ENCODE measurements at places on chromosomes 6 and 20.

DNA sequence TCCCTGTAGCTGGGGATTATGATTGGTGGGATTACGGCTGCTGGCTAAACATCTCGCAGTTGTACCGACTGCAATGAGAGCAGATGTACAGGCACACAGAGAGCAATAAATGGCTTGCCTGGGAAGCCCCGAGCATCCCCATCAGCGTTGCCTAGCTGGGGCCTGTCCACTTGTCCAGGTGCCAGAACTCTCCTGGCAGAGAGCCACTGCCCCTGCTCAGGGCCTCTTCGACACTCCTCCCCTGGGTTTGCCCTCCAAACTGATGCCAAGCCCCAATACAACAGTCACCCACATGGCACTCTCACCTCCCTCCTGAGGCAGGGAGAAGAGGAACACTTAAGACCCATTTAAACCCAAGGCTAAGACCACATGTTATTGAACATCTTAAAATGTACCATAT, 715.1 kb downstream of the PTPRT start:
- DNase-seq: no peak

- no peak for DNase-seq
Measured at GRCh38 chr20:10551732-10552724, 116.9 kb downstream of the SLX4IP start.

DNA sequence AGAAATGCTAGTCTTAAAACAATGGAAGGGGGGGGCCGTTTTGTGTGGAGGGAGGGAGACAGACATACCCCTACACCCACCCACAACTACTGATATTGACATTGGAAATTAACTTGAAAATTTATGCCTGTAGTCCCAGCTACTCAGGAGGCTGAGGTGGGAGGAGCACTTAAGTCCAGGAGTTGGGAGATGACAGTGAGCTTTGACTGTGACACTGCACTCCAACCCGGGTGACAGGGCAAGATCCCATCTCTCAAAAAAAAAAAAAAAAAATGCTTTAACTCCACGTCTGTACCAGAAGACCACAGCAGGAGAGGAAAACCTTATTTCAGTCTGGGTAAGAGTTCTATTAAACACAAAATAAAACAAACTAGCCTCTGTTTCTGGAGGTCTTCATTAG, 2.2 kb downstream of the TBC1D20 start:
- DNase-seq: no peak

DNA sequence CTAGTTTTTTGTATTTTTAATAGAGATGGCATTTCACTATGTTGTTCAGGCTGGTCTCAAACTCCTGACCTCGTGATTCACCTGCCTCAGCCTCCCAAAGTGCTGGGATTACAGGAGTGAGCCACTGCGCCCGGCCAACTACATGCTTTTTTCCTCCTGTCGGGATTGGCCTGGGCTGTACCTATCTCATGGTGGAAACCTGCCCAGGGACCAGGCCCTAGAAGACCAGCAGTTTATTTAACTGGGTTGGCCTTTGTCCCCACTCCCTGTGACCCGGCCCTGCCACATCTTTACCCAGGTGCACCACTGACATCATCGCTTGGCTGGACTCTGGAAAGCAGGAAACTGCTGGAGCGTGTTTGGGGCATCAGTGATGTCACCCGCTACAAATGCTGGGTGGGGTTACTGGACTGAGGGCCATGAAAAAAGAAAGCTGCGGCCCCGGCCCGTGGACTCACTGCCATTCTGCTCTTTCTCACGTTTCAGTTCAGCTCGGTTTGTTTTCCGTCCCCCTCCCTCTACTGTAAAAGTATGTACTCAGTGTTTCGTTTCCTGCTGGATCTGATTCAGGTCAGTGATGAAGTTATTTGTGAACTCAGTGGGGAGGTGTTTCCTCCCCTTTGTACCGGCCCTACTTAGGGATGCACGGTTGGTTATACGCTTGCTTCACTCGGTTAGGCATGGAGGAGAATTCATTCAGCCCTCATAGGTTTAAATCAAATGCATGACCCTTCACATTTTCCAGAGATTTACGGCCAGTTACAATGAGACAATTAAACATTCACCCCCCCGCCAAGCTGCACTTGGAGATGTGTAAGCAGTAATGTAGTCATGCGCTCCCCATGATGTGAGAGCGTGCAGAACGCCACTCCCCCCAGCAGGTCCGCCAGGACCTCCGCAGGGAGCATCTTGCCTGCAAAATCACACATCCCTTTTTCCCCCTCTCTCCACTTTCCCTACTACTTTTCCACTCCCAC, 179.3 kb downstream of the MTHFD1L start:
- no peak for DNase-seq

DNA sequence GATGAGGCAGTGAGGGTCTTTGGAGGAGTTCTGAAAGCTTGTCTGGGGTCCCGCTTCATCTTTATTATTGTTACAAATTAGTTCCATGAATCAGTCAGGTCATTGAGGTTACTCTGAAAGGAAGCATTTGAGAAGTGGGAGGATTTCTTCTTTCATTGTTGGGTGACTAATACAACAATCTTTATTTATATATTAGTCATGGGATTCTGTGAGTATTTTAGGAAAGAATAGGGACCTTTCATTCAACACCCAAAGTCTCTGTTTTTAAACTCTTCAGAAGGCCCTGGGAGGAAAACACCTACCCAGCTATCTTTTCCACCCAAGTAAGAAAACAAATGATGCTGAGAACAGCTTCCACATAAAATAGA, 98.3 kb downstream of the SOD2 start:
- DNase-seq: no peak

DNA sequence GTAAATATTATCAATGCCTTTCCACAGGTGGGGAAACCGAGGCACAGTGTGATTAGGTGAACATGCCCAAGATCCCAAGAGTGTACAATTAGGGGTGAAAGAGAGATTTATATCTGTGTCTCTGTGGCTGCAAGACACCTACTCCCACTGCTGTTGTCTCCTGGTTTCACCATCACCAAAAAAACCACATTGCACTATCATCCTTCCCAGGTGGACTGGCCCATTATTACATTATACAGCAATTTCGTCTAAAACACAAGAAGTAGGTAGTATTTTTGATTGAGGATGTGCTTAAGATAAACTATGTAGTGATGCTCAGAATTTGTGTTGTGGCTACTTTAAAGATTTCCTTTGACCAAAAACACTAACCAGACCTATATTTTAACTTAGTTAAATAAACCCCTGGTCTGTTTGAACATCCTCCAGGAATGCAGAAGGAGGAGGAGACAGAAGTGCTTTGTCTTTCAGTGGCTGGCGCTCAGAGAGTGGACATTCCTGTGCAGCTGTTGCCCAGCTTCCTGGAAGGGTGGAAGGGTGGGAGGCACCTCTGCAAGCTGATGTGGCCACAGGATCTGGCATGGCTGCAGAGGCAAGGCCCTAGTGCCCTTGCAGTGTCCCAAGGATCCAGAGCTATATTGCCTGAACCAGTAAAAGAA, 23.8 kb downstream of the DCBLD1 start:
- no peak for DNase-seq

- no peak for DNase-seq
Measured at GRCh38 chr20:43727980-43728590, 1.3 kb upstream of the GTSF1L start.

DNA sequence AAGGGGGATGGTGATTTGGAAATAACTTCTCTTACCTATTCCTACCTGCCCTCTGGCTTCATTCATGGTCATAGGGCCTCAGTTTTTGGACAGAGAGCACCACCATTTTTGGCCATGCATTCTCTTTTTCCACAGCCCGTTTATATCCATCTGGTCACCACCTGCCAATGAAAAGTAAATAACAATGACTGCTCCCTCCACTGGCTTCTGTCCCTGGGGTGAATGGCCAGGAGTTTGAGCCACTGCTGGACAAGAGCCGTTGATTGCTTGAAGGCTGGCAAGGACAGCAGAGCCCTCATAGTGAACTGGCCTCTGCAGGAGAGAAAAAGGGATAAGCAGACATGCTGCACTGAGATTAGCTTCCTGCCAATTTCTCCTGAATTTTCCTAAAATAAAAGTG, 261.8 kb downstream of the ADGB start:
- no peak for DNase-seq

GRCh38 chr6:11830105-11830504, 51.5 kb upstream of the ADTRP start:
- no peak for DNase-seq

DNA sequence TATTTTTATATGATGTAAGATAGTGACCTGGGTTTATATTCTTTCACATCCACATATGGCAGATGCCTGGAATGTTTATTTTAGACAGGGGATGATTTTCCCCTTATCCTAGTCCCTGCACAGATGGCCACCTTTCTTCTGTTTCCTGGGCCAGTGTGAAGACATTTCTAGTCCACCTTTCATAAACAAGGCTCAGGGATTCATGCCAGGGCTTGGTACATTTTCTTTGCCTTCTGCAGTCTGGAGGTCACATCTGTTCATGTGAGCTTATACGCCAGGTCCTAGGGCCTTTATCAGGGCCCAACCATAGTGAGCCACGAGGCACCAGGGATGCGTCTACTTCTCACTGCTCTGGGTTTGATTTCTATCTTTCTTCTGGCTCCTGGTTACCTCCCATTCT, 38.0 kb upstream of the ERVFRD-1 start:
- no peak for DNase-seq

GRCh38 chr6:45439861-45440388, 62.2 kb upstream of the SUPT3H start:
- DNase-seq: no peak

- no peak for DNase-seq
Measured at GRCh38 chr20:4944518-4945313, 56.6 kb downstream of the SLC23A2 start.

GRCh38 chr6:154962753-154963152, 32.4 kb upstream of the TIAM2 start:
- DNase-seq: no peak

DNA sequence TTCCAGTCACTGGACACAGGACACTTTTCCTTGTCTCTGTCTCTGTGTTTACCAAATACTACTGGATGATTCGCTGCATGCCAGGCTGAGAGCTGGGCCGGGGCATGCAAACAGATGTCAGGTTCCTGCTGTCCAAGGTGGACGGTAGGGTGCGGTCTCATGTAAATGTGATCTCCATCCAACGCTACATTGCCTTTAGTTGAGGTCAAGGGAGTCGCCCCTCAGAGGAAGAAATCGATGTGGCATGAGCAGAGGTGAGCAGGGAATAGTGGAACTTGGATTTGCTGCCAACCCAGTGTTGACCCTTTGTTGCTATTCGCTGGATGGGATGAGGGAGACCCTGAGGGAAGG, 9.8 kb upstream of the TOX2 start:
- no peak for DNase-seq

- no peak for DNase-seq
Measured at GRCh38 chr6:45012687-45013086, 315.4 kb upstream of the RUNX2 start.

DNA sequence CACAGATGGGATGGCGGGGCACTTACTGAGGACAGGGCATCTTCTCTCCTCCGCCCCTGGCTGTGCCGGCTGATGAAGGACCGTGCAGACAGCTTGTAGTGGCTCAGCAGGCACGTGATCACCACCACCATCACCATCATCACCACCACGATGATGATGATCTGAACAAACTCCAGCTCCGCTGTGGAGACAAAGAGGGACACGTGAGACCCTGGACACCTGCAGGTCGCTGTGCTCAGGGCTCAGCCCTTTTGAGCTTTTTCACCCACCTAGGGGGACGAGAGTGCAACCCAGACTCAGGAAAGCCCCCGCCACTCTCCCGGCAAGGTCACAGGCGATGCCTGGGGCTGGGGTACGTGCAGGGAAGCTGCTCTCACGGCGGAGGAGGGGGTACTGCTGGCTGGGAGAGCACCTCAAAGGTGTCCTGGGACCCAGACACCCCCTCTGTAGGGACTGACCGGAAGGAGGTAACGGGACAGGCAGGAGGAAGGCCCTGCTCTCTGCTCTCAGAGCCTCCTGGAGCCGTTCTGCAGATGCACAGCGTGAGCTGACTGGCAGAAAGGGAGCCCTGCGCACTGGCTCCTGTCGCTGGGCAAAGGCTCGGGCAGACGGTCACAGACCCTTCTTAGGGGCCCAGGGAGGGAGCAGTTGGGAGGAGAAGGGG, 39.4 kb upstream of the ZBP1 start:
- DNase-seq: no peak

GRCh38 chr20:43563991-43564390, 5.2 kb downstream of the SGK2 start:
- DNase-seq: no peak

DNA sequence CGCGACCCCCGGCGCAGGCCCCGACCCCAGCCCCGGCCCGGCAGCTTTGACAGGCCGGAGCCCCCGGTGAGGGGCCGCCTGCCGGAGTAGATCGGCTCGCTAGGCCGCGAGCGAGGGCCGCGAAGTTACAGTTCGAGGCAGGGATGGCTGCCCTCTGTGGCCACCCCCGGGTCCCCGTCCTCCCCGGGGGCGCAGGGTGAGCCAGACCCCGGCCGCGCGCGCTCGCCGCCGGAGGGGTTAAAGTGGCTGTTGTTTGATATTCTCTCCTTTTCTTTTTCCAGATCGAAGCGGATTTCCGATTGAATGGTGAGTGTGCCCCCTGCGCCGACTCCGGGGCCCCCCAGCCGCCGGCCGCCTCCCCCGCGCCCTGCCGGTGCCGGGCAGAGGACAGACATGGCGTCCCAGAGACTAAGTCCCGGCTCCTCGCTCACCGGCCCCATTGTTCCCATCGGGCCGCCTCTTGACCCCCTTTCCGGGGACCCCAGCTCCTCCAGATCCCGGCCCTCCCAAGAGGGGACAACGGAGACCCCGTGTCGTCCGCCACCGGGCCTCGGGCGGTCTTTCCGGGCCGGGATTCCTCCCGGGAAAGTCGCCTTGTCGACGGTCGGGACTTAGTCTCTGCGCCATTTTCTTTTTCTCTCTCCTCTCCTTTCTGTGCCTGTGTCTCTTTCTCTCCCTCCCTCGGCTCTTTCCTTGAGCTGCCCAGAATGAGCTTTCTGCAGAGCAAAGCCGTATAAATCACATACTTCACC, 704 bp downstream of the TOP1 start:
- DNase-seq: no peak

- DNase-seq: no peak
Measured at GRCh38 chr6:84467296-84467695, 239.9 kb upstream of the CEP162 start.

GRCh38 chr20:20529597-20529996, 161.7 kb downstream of the INSM1 start:
- no peak for DNase-seq

DNA sequence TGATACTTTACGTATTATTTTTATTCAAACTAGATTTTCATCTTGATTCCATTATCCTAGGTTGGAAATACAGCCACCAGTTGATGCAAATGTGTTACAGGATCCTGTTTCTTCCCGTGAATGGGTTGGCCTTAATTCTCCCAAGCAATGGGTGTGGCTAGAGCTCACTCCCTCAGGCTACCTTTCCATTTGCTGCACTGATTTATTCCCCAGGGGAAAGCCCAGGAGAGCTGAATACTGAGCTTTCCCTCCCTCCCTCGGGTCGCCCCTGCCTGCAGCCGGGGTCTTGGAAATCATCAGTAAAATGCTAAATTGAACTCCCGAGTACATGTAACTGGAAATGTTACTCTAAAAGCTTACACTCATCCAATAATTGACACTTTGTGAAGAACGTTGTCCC, 9.9 kb downstream of the SMOC2 start:
- DNase-seq: no peak

GRCh38 chr6:9593554-9593953, 821.3 kb downstream of the TFAP2A start:
- DNase-seq: no peak

Measured in NCI-H1930 (cell line).